ENCODE measurements at places on chromosomes 11 and 22.
A peak's percentile ranks its signal among the peaks of the same experiment; 100 is the strongest.

GRCh38 chr11:78646564-78647185 lies 72.0 kb upstream of the NARS2 start:
- DNase-seq = peak; percentile 45

GRCh38 chr22:47676685-47677084 lies 914.2 kb downstream of the TBC1D22A start:
- DNase-seq = no peak

GRCh38 chr11:103338621-103339484 lies 229.6 kb downstream of the DYNC2H1 start:
- DNase-seq = no peak

DNA sequence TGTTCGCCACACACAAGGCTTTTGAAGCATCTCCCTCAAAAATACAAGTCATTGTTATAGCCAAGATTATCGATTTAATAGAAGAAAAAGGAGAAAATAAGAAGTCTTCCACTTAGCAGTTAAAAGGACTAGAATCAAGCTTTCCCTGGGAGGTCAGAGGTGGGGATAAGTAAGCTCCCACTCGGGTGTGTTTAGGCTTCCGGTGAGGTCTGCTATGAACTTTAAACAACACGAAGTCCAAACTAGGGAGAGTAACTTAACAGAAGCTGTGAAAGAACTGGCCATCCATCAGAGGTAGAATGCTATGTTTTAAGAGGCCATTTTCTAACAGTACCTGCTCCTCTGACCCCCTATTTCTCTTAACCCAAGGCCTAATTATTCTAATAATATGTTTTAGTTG lies 91.4 kb upstream of the APOA1 start:
- no peak for DNase-seq

DNA sequence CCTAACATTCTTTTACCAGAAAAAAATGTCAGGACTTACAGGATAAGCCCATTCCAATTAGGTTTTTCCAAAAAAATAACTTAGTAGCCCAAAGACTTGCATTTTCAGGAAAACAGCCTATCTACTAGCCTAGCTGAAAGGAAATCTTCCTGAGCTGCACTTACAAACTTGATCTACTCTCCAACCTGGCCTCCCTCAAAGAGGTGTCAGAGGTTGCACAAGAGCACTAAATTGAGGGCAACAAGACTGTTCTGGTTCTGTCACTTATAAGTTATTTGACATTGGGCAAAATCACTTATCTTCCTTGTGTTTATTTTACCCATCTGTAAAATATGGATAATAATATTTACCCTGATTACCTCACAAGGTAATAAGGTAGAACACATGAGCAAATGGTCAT lies 7.9 kb upstream of the SOX6 start:
- no peak for DNase-seq

DNA sequence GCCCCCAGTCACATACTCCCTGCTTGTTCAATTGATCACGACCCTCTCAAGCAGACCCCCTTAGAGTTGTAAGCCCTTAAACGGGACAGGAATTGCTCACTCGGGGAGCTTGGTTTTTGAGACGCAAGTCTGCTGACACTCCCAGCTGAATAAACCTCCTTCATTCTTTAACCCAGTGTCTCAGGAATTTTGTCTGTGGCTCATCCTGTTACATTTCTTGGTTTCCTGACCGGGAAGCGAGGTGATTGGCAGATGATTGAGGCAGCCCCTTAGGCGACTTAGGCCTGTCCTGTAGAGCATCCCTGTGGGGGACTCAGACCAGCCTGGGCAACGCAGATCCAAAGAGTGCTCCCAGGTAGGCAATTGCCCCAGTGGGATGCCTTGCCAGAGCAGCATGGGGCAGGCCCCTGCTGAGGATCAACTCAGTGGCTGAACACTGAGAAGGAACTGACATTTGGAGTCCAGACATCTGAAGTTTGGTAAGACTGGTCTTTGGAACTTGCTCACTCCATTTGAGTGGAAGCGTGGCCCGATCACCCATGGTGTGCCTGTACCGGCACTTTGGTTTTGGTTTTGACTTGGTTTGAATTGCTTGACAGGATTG lies 51.5 kb downstream of the NEU3 start:
- DNase-seq = no peak

DNA sequence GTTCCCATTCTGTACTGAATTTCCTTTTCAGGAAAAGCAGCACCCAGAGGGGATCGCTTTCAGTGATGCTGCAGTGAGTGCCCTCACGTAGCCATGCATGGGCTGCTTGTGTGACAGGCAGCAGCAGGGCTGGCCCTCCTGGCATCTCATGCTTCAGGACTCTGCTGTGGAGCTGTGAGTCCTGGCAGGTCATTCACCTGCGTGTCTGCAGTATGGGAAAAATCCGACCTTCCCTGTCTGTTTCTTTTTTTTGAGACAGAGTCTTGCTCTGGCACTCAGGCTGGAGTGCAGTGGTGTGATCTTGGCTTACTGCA lies 13.4 kb downstream of the GLB1L2 start:
- no peak for DNase-seq

DNA sequence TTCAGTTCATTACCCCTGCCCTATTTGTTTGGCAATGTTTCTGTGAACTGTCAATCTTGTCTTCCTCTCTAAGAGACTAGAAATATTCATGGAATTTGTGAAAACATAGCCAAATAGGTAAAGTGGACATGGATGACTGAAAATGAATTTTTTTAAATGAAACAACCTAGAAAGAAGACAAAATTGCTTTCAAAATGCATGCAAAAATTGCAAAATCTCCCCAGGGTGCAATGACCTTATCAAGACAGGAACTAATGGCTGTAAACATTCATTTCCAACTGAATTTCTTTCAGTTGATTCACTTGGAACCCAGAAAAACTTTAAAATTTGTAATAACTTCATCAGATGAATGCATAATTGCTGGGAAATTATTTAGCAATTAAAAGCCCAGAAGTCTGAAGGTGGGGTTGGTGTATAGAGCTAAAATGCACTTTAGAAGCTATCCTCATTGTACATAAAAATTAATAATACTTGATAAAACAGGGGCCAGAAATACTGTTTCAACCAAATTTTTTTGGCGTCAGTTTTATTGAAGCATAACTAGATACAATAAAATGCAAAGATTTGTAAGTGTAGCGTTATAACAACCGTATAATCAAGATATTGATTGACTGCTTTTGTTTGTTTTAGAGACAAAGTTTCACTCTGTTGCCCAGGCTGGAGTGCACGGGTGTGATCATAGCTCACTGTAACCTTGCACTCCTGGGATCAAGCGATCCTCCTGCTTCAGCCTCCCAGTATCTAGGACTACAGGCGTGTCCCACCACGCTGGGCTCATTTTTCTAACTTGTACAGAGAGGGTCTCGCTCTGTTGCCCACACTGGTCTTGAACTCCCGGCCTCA lies 27.6 kb upstream of the SLC35C1 start:
- no peak for DNase-seq

DNA sequence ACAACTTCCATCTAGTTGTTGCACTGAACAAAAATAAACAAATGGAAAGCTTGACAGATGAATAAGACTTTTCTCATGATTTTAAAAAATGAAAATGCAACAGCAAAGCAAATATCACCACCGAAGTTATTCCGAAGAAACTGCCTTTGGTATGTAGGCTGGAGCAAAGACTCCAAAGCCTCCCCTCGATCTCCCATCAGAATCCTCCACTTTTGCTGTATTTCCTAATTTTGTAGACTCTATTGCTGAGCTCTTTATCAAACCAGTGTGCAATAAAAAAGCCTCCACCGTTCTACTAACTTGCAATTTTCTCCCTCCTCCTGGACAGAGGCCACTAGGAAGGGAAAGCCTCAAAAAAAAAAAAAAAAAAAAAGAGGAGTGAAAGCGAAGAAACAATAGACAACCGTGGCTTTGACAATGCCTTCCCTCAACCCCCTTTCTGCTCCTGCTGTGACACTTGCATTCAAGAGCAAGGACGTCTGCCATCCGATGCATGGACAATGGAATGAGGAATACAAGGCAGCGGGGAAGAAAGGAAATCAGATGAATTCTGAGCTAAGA lies 190.9 kb upstream of the BLID start:
- DNase-seq = no peak

- no peak for DNase-seq
Observed at GRCh38 chr11:120244476-120245365, 4.8 kb downstream of the POU2F3 start.

All from T-helper 9 cell (primary cell).